ENCODE measurements at places on chromosomes 12 and 14.
A peak's percentile ranks its signal among the peaks of the same experiment; 100 is the strongest.

DNA sequence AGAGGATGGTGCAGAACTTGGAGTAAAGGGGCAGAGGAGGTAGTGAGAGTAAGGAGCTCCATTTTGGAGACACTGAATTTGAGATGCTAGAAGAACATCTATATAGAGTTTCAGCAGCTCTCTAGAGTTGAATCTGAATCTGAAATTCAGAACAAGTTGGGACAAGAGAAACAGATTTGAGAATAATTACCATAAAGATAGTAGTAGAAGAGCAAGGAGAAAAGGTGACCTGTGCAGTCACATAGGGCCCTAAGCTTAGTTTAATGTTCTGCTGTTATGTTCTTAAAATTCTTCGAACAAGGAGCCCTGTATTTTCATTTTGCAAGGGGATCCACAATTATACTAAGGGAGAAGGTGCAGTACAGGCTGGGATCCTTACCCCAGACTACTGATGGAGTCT, 7.4 kb downstream of the REM2 start:
- no peak for DNase-seq

DNA sequence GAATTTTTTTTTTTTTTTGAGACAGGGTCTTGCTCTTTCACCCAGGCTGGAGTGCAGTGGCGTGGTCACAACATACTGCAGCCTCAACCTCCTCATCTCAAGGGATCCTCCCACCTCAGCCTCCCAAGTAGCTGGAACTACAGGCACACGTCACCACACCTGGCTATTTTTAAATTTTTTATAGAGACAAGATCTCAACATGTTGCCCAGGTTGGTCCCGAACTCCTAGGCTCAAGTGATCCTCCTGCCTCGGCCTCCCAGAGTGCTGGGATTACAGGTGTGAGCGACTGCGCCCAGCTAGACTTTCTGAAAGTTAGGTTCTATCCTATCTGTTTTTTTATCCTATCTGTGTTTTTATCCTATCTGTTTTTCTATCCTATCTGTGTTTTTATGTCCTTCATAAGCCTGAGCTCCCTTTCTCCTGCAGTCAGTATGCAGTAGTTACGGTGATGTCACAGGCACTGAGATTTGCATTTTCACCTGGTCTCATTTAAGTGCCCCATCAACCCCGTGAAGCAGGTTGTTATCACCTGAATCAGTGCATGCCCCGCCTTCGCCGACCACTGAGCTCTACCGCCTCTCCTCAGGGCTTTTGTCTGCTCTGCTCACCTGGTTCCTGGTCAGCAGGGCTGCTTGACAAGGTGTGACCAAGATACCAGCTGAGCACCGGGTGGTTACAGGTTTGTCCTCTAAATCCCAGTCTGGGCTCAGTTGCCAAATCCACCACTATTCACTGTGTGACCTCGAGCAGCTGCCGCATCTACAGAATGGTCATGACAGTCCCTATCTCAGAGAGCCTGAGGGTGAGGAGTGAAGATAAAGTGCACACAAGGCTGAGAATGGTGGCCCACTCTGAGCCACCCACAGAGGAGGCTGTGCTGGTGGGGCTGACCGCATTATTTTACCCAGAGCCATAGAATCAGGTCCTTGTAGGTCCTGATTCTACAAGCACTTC, 33.1 kb downstream of the SYNDIG1L start:
- no peak for DNase-seq

DNA sequence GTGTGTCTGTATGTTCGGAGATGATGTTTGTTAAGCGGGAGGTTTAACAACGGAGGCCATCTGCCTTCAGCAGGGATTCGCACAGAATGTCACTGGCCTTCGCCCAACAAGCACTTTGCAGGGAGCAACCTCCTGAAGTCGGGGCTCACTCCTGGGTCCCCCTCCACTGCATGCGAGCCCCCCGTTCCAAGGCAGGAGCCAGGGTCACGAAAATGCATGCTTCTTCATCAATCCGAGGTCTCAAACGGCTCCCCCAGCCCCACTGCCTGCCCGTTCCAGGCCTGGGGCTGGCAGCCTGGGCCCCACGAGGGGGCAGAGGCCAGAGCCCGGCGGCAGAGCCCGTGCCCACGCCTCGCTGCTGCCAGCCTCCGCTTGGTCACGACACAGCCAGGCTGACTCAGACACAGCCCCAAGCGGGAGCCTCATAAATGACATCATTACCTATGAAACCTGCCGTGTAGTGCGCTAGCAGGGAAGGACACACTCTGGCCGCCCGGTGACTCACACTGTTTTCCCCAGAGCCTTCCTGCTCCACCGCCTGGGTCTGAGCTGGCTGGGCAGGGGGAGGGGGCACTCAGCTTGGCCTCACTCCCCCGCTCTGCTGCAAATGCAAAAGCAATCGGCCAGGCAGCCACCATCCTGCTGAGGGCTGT, 169.5 kb upstream of the RTL1 start:
- peak; percentile 95 for DNase-seq

DNA sequence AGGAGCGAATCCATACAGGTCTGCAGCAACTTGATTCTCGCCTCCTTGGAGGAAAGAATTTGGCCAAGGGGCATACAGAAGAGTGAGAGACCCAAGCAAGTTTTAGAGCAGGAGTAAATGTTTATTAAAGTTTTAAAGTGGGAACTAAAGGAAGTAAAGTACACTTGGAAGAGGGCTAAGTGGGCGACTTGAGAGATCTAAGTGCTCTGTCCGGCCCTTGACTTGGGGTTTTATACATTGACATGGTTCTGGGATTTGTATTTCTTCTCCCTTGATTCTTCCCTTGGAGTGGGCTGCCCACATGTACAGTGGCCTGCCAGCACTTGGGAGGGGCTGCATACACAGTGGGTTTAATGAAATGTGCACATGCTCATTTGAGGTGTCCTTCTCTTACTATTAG, 421.2 kb downstream of the TMEM121 start:
- no peak for DNase-seq

All from fibroblast of skin of abdomen (primary cell).